GM04504 (cell line): ENCODE measurements at places on chromosomes 5 and 9.

- no peak for DNase-seq
Observed at GRCh38 chr5:124195411-124195810, 551.0 kb downstream of the ZNF608 start.

- DNase-seq = no peak
Observed at GRCh38 chr5:57470339-57470738, 12.3 kb downstream of the ACTBL2 start.

- no peak for DNase-seq
Observed at GRCh38 chr5:53940921-53941320, 369.5 kb downstream of the ARL15 start.

- no peak for DNase-seq
Observed at GRCh38 chr5:141641634-141642267, 5.0 kb downstream of the RELL2 start.
